ENCODE measurements at places on chromosomes 6 and 20. TPM values are rescaled to one million over a fixed set of nuclear protein-coding genes. Genes with fewer than 3 reads are reported as not detected.

GRCh38 chr6:69867639-69867976 lies 1.3 kb downstream of the COL19A1 start:
- no peak for DNase-seq

- DNase-seq, result no peak
These were observed 15.9 kb upstream of the TRERF1 start for GRCh38 chr6:42467651-42468050.

GRCh38 chr6:2917065-2917464 lies 14.0 kb upstream of the SERPINB9 start:
- no peak for DNase-seq

DNA sequence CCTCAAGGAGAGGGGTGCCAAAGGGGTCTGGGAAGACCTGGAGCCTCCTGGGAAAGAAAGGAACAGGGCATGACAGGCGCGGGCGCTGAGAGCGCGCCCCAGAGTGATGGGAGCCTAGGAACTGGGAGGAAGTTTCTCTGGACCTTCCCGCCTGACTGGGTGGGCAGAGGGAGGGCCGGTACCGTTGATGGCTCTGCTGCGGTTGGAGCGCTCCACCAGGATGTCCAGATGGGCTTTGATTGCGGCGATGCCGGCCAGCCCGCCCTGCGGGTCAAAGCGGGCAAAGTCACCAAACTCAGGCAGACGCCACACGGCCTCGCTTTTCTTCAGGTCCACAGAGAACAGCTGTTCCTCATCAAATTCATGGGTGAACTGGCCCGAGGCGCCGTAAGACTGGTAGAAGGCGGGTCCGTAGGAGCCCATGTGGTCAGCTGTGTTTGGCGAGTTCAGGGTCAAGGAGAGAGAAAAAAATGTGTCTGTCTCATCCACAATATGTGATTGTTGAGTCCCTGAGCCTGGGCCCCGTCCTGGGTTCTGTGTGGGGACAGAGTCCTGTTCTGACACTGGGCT lies 1.5 kb downstream of the HLA-DOA start:
- DNase-seq, result no peak

The TGM3 gene
- total RNA-seq, result not detected

DNA sequence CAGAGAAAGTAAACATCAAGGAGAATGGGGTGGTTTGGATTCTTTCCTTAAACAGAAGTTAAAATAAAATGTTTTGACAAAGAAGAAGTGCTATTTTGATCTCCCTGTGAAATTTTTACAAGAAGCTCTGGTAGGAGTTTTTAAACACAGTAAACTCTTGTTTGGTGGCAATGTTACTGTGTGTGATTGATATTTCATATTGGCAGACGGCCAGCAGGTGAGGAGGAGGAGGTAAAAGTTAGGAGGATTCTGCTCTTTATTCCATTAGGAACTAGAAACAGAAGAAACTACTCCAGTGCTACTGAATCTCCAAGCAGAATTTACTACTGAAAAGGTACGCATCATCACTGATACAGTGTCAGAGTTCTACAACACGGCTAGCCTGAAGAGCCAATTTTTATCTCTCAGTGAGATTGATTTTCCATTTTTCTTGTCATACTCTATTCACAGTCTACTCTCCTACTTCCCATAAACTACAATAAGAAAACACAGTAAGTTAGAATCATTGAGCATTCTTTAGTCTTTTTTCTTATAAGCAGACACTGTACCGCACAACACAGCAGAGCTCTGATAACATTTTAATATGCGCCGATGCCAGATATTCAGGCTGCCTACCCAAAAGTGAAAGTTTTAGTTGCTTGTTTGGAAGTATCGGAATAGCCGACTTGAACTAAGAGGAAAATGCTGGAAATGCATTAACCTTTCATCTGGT lies 21.2 kb upstream of the AFDN start:
- no peak for DNase-seq

DNA sequence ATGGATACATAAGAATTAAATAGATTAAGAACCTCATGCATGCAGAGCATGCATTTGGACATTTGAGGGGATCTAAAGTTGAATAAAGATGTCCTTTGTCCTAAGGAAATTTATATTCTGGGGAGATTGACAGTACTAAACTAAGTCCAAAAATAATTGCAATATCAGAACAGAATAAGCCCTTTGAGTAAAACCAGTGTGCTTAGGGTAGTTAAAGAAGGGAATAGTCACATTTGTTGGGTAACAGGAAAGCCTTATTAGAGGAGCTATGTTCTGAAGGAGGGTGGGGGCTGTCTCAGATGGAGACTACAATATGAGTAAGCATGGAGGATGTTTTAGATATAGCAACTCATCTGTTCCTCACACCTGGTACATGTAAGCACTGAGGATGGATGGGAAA lies 35.8 kb downstream of the CDC5L start:
- no peak for DNase-seq

GRCh38 chr6:29887819-29888776 lies 54.2 kb upstream of the HLA-A start:
- peak; percentile 4 for DNase-seq

DNA sequence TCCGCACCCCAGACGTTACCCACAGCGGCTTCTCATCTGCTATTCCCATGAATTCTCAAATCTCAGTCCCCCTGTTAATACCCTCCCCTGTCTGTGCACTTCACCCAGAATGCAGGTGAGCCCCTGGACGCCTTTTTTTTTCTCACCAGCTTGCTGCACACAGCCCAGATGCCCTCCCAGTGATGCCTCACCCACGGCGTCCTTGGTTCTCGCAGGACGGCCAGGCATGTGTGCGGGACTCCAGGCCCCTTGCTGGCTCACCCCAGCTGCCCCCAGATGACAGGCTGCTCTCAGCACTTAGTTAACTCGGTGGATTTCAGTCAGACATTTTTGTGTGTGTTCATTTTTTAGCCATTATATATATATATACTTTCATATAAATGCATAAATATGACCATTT lies 25.4 kb upstream of the PI16 start:
- no peak for DNase-seq

DNA sequence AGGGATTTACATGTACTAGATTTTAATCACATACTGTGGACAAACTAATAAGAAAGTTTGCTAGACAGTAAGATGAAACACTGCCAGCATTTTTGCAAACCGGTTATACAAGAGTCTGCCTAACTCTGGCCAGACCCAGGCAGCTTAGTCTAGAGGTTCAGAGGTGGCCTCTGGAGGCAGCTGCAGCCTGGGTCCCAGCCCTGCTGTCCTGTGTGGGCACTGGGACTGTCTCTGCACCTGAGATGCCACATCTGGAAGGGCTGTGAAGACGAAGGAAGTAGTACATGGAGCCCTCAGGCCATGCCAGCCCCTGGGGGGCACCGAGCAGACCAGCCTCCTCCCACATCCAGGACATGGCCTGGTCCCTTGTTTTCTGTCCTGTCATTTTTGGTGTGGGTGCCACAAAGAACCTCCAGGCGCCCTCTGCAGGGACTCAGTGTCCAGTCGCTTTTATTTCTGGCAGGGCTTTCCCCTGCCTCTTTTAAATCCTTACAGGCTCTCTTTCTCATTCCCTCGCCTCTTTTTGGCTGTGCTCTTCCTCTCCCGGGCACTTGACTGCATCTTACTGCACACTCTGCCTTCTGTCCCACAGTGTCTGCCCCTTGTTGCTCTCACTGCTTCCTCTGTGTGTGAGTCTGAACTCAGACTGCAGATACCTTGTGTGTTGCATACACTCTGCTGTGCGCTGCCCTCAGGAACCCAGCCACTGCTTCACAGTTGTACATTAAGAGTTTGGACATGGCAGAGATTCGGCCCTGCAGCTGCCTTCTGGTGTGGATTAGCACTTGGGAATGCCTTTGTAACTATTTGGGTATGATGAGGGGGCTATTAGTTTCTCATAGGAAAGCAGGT lies 216.7 kb downstream of the ZDHHC14 start:
- peak; percentile 14 for DNase-seq

GRCh38 chr6:128337619-128338018 lies 182.8 kb downstream of the PTPRK start:
- DNase-seq, result no peak

GRCh38 chr20:45016089-45016671 lies 49.9 kb downstream of the STK4 start:
- DNase-seq, result no peak

DNA sequence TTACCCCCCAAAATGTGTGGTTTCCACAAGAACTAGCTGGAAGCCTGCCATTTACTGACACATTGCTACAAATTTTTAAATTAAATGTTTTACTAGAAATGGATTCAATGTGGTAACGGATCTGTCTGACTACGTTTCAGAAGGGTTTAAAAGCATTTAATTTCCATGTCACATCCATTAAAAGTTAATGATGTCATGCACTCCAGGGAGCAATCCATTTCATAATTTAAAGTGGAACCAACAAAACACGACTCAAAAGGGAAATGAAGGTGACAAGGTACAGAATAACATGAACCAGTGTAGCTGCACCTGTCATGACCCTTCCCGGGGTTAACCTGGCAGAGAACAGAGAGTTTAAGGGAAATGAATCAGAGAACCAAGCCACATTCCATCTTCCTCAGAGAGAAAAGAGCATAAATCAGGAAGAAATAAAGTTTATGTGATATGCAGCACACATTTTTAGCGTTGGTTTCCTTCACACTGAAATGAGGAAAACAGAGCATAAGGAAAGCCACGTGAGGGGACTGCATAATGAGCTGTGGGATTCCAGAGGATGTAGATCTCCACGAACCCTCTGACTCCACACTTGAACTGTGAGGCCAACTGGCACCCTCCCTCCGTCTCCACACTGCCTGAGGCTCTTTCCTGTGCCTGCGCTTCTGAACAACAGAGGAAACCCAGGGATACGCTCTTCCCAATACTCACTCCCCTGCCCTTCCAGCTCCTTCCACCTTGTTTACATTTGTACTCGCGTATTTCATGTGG lies 170.3 kb upstream of the AHI1 start:
- peak; percentile 65 for DNase-seq

- DNase-seq, result no peak
These were observed 89.4 kb downstream of the GRM4 start for GRCh38 chr6:34056305-34057108.

DNA sequence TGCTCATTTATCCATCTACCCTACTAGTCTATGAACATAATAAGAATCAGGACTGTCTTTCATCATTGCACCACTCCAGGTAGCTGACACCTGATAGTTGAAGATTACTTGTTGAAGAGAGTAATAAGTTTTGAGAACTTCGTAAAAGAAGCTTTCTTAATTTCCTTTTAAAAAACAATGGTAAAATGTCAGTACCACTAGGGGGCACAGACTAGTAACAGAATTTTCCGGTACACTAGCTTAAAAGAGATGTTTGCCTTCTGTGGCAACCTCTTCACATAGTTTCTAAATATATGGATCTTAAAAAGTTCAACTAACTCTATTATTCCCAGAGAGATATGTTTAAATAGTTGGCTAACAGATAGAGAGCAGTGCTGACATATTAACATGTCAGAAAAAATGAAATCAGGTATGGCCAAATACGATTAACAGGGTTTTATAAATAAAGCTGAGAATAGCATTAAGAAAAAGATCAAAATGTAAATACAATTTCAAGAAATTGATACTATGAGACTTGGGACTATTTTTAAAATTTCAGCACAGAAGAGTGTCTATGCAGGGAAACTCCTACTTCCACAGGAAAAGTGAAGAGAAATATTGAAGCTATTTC lies 5.4 kb upstream of the KCNQ5 start:
- DNase-seq, result peak; percentile 40

DNA sequence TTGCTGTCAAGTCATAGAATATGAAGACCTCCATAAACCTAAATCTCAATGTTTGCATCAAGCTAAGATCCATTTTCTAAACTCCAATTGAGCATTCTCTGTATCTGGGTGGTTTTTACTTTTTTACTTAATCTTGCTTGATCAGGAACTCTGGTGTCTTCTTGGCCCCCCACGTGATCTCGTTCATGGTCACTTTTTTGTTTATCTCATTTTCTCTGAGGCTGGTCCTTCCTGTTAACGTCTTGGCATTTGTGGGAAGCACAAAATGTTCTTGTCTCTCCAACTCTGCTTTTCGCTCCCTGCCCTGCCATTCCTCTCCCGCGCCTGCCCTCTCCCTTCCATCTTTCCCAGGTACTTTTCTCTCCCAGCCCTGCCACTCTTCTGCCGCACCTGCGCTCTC lies 14.0 kb upstream of the MAPRE1 start:
- DNase-seq, result no peak
